ENCODE measurements at places on chromosomes 5 and 9.

GRCh38 chr5:102853680-102854079 lies 98.6 kb downstream of the PAM start:
- DNase-seq = no peak

GRCh38 chr5:93902288-93902687 lies 160.9 kb upstream of the POU5F2 start:
- no peak for DNase-seq

DNA sequence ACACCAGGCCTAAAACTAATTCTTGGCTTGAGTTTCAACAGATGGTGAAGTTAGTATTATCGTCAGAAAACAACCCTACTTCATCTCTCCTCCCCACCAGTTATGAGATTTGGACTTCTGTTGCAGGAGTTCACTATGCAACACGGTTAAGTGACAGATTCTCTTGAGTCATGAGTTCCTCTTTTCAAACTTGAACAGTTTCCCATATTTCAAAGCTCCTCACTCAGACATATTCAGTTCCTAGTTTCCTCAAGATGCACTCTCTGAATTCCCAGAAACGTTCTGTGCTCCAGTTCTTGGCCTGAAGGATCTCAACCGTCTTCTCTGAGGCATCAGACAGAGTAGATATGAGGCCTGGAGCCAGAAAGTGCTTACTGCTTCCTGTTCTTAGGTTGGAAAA lies 7.3 kb upstream of the PTGER4 start:
- no peak for DNase-seq

GRCh38 chr9:107249131-107249533 lies 33.9 kb upstream of the RAD23B start:
- DNase-seq = no peak

- DNase-seq = no peak
Observed at GRCh38 chr5:43429016-43429415, 16.8 kb upstream of the CCL28 start.

GRCh38 chr5:158560170-158560569 lies 539.5 kb downstream of the EBF1 start:
- no peak for DNase-seq

- no peak for DNase-seq
Observed at GRCh38 chr9:107685901-107686300, 196.3 kb upstream of the KLF4 start.

- no peak for DNase-seq
Observed at GRCh38 chr9:76799473-76799872, 35.2 kb downstream of the PCA3 start.

DNA sequence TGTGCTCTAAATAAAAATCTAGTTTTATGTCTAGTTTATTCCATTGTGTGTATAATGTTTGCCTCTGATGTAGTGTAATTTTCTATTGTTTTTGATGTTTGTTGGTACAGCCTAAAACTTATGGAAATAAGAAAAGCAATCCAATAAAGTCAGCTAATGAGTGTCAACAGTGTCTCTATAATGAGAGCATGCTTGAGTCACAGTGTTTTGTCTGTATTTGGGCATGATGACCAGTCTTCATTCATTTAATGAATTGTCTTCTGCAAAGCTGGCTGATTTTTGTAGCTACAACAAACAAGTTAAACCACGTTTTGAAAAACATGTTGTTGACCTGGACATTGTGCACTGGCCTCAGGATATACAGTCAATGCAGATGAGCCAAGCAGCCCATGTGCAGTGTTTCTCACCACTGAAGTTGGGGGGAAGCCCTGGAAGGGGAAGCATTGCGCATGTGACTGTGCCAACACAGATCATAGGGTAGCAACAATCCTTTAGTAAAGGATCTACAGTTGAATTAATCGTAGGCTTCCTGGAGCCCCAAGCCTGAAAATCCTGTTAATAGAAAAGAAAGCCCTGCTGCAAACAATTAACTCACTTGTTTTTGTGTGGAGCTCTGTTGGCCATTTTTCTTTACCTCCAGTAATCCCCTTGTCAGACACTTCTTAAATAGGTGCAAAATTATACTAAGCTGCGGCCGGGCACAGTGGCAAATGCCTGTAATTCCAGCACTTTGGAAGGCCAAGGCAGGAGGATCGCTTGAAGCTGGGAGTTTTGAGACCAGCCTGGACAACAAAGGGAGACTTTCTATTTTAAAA lies 88.0 kb downstream of the INIP start:
- DNase-seq = no peak

DNA sequence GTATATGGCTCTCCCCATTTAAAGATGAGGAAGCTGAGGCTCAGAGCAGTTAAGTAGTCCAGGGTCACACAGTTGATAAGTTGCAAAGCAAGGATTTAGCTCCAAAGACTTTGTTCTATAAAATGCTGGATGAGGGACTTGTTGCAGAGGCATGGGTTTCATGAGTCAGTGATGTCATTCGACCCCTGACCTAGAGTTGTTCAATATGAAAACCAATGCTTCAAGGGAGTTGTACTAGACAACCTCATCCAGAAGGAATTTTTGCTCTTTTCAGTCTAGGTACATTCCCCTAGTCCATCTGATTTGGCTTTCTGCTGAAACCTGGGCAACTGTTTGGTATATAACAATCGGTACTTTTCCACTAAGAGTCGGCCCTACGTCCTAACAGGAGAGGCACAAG lies 550.4 kb downstream of the EBF1 start:
- DNase-seq = no peak

DNA sequence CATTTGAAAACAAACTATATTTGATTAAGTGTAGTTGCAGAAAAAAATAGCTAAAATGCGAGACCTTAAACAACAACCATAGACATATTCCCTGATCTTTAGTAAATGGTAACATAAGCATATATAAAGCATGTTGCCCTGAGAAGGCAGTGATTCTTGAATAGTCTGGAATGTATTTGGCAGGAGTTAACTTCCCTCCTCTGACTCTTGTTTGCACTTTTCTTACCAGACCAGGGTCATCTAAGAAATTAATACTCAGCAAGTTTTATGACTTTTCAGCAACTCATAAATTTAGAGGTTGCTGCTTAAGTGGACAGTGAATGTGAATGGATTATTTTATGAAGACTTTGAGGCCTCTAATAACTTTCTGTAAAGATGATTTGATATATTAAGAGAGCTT lies 55.3 kb upstream of the NUDT12 start:
- DNase-seq = no peak

- no peak for DNase-seq
Observed at GRCh38 chr9:136693490-136694162, 6.4 kb upstream of the AGPAT2 start.

GRCh38 chr5:44835693-44836092 lies 26.9 kb downstream of the MRPS30 start:
- no peak for DNase-seq

DNA sequence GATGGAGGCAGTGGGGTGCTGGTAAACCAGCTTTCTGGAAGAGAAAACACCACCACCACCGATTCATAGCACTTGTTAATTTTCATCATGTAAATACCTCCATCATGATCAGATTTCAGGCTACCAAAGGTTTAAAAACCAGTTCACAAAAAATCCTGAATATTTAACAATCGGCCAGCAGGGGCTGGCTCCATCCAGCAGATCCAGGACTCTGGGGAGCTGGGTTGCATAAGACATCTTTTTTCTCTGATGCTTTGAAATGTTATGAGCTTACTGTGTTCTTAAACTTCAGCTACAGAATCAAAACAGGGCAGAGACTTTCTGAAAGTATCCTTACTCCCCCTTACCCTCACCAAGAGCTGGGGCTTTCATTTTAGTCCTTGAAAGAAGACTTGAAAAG lies 14.6 kb upstream of the RNF183 start:
- no peak for DNase-seq
